Activated T-cell treated with anti-CD3 and anti-CD28 coated beads, Interleukin-2, amount 50 U/mL, for 4 hours (primary cell): ENCODE measurements at places on chromosomes 6 and 20. TPM values are rescaled to one million over a fixed set of nuclear protein-coding genes. Genes with fewer than 3 reads are reported as not detected.

PHF20 gene
- 59.4 TPM for total RNA-seq

NT5E gene
- total RNA-seq, result 9.4 TPM

FLRT3 gene
- total RNA-seq, result not detected

STK4 gene
- 157 TPM for total RNA-seq

PAK5 gene
- total RNA-seq, result not detected

CST1 gene
- total RNA-seq, result not detected

OR2B6 gene
- total RNA-seq, result not detected

MEI4 gene
- not detected for total RNA-seq

GPX5 gene
- not detected for total RNA-seq
